Occipital lobe (tissue), 3 donors: ENCODE measurements at places on chromosomes 3 and 15. TPM values are rescaled to one million over a fixed set of nuclear protein-coding genes. Genes with fewer than 3 reads are reported as not detected.

STRA6 gene
- 2.3 TPM for total RNA-seq

CCR3 gene
- total RNA-seq, result not detected

XCR1 gene
- not detected for total RNA-seq

MST1 gene
- total RNA-seq, result 7.5 TPM

DPH3 gene
- total RNA-seq, result 18.7 TPM

SERPINI2 gene
- 2.0 TPM for total RNA-seq

CLK3 gene
- total RNA-seq, result 27.0 TPM

OXTR gene
- total RNA-seq, result 0.94 TPM

TRPC1 gene
- 157 TPM for total RNA-seq

MUSTN1 gene
- not detected for total RNA-seq

STAB1 gene
- total RNA-seq, result 14.8 TPM

LXN gene
- total RNA-seq, result 10.5 TPM

METTL6 gene
- total RNA-seq, result 89.2 TPM

WDR5B gene
- total RNA-seq, result 9.8 TPM

FOXP1 gene
- total RNA-seq, result 168 TPM

CLDN16 gene
- total RNA-seq, result under 0.01 TPM

KCNAB1 gene
- 15.3 TPM for total RNA-seq

VEPH1 gene
- 9.2 TPM for total RNA-seq

VIPR1 gene
- 0.16 TPM for total RNA-seq

SLC12A6 gene
- total RNA-seq, result 39.5 TPM

NLGN1 gene
- total RNA-seq, result 126 TPM
